ENCODE measurements at places on chromosomes 7 and 10. TPM values are rescaled to one million over a fixed set of nuclear protein-coding genes. Genes with fewer than 3 reads are reported as not detected.
A peak's percentile ranks its signal among the peaks of the same experiment; 100 is the strongest.

KAZALD1 gene
- not detected for total RNA-seq

PLEKHS1 gene
- 0.12 TPM for total RNA-seq

ANKRD7 gene
- total RNA-seq, result not detected

NPY4R gene
- not detected for total RNA-seq

DNA sequence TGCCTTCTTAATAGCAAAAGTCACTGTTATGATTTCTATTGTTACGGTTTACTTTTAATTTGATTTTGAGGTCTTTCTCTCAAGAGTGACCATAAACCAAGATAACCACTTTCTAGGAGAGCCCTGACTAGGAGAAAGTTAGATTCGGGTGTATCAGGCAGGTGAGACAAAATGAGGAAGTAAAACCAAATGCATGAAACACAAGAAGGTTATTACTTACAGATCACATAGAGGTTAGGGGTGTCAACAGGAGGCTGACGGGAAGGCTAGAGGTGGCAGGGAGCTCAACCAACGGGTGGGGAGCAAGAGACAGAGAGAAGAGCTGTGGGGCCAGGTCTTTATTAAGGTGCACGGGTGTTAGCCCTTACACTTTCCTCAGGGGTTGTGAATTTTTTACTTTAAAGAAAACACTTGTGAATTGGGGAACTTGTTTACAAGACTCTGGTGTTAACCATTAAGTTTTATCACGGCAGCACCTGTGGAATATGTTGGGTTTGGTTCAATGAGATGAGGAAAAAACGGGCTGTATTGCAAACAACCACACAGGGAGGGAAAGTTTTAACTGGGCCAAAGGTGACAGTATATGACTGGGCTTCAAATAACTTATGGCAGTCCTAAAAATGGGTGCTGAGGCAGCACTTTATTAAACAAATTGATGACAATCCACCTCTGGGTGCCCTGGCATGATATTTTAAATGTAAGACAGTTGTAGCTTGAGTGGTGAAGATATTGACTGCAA is 154.9 kb downstream of the SDHAF3 start:
- no peaks in the 10 kb centered on the region for H3K4me1 ChIP-seq
- no peaks in the 10 kb centered on the region for H3K36me3 ChIP-seq
- no peak overlapping the region for H3K4me3 ChIP-seq
- H3K27ac ChIP-seq, result no peak overlapping the region
- no peaks in the 10 kb centered on the region for H3K27me3 ChIP-seq
- DNase-seq, result no peak

DNA sequence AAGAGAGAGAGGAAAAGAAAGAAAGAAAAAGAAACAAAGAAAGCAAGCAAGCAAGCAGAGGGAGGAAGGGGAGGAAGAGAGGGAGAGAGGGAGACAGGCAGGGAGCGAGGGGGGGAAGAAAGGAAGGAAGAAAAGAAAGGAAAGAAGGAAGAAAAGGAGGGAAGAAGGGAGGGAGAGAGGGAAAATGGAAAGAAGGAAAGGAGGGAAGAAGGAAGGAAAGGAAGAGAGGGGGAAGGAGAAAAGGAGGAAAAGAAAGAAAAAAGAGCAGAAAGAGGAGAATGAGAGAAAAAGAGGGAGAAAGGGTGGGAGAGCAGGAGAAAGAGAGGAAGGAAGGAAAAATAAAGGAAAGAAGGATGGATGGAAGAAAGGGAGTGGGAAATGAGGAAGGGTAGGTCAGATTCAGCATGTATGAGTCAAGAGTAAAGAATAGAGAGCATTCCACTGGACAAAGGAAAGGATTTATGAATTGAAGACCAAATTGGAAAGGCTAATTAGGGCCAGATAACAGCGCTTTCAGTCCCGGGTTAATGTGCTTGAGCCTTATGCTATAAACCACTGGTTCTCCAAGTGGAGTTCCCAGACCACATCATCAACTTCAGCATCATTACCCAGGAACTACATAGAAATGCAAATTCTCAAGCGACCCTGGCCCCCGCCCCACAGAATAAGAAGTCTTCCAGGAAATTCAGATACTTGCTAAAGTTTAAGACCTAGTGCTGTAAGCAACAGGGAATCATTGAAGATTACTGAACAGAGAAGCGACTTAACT is 85.1 kb downstream of the C10orf90 start:
- peaks cover 3% of the 10 kb centered on the region for H3K27me3 ChIP-seq
- DNase-seq, result no peak
- H3K4me1 ChIP-seq, result no peaks in the 10 kb centered on the region
- no peaks in the 10 kb centered on the region for H3K36me3 ChIP-seq
- H3K27ac ChIP-seq, result no peak overlapping the region

GRCh38 chr7:6480323-6480660 is 32.5 kb upstream of the DAGLB start:
- DNase-seq, result no peak
- H3K4me3 ChIP-seq, result peak overlapping the region; percentile 2
- peaks cover 30% of the 10 kb centered on the region for H3K4me1 ChIP-seq
- no peaks in the 10 kb centered on the region for H3K27me3 ChIP-seq
- no peak overlapping the region for H3K27ac ChIP-seq

DNA sequence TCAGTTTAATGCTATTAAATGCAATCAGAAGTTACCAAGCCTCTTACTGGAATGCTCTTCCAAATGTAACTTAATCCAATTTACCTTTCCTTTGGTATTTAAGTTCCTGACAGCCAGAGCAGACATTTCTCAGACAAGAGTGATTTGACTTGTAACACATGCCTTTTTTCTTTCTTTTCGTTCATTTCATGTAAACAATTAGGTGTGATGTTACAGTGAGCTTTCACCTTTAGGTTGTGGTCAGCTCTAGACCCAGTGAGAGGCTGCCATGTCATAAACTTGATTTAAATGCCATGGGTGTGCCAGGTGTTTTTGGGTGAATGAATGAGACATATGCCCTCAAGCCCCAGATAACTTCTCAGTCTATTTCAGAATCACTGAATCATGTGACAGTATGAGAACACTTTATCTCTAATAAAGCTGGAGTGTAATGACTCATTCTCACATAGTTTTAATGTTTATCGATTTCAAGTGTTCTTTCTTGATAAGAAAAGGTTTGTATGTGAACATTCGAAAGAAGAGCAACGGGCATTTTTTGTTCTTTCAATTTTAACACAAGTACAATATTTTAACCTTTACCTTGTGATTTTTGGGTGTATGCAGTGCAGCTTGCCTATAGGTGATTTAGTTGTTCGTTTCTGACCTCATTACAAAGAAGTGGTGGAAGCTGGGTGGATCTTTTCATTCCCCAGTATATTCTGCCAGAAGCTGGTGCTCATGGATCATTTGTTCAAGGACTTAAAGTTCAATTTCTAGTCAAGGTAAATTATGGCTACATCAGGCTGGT is 61.5 kb downstream of the CHN2 start:
- H3K4me3 ChIP-seq, result no peak overlapping the region
- H3K36me3 ChIP-seq, result no peaks in the 10 kb centered on the region
- no peaks in the 10 kb centered on the region for H3K4me1 ChIP-seq
- H3K27ac ChIP-seq, result no peak overlapping the region
- no peaks in the 10 kb centered on the region for H3K27me3 ChIP-seq
- DNase-seq, result no peak

- peak overlapping the region; percentile 85 for H3K27ac ChIP-seq
- H3K27me3 ChIP-seq, result no peaks in the 10 kb centered on the region
- peaks cover 52% of the 10 kb centered on the region for H3K4me1 ChIP-seq
- DNase-seq, result no peak
- no peaks in the 10 kb centered on the region for H3K36me3 ChIP-seq
These were observed 348.1 kb downstream of the GATA3 start for GRCh38 chr10:8402576-8402975.

GRCh38 chr10:49144058-49144720 is 10.4 kb upstream of the FAM170B start:
- no peak overlapping the region for H3K4me3 ChIP-seq
- no peaks in the 10 kb centered on the region for H3K4me1 ChIP-seq
- DNase-seq, result no peak
- H3K27me3 ChIP-seq, result no peaks in the 10 kb centered on the region
- no peak overlapping the region for H3K27ac ChIP-seq

DNA sequence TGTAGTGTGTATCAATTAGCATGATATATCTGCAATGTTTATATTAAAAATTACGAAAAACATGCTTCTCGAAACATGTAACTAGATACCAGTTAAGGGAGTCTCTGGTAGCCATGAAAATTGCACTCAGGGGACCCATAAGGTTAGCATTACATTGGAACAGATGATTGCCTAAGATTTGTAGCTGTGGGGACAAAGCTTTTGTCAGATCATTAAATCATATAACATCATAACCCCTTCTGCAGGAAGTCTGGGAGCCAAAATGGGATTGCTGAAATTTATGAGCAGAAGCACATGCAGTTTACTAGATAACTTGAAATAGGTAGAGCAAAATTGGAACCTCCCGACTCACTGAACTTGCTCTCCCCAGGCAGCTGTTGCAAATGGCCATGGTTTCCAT is 235.0 kb upstream of the IGFBP3 start:
- H3K27me3 ChIP-seq, result no peaks in the 10 kb centered on the region
- H3K27ac ChIP-seq, result no peak overlapping the region

DNA sequence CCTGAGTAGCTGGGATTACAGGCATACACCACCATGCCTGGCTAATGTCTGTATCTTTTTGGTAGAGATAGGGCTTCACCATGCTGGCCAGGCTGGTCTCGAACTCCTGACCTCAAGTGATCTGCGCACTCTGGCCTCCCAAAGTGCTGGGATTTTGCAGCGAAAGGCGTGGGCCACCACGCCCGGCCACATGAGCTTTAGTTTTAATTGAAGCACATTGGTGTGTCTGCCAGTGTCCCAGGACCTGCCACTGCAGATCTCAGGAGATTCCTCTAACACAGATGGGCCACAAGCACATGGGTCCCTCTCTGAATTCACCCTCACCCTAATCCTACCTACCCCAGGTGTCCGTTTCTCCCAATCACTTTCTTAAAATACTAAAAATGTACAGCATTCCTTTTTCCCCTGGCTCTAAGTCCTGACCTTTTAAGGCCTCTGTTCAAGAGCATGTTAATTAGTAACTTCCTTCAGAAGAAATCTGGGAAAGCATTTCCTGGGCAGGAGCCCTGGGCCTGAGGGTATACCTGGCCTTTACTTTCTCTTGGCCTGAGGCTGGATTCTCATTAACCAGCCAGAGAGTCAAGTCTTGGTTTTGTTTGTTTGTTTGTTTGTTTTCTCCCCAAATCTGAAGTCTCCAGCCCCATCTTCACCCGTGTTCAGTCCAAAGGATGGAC is 82.6 kb downstream of the PRPF18 start:
- H3K36me3 ChIP-seq, result no peaks in the 10 kb centered on the region
- no peak overlapping the region for H3K27ac ChIP-seq
- no peak overlapping the region for H3K4me3 ChIP-seq
- H3K27me3 ChIP-seq, result no peaks in the 10 kb centered on the region
- H3K4me1 ChIP-seq, result no peaks in the 10 kb centered on the region

DNA sequence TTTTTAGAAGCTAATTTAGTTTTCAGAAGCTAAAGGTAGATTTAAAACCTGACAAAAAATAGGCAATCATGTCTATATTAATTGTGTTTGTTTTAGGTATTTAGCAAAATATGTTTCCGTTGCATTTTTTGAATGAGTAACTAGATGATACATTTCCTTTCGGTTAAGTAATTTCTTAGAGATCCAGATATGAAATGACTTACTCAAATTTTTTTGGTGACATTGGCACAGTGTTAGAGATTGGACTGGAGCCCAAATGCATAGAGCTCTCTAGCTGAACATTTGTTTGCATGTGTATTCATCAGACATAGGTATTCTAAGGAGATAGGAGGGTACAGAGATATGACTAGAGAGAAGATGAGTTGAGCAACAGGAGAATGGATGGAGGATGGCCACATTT is 1.9 kb downstream of the BUB3 start:
- H3K4me1 ChIP-seq, result peaks cover 72% of the 10 kb centered on the region
- peaks cover 31% of the 10 kb centered on the region for H3K36me3 ChIP-seq
- H3K4me3 ChIP-seq, result peak overlapping the region; percentile 90
- peaks cover 4% of the 10 kb centered on the region for H3K27me3 ChIP-seq

DNA sequence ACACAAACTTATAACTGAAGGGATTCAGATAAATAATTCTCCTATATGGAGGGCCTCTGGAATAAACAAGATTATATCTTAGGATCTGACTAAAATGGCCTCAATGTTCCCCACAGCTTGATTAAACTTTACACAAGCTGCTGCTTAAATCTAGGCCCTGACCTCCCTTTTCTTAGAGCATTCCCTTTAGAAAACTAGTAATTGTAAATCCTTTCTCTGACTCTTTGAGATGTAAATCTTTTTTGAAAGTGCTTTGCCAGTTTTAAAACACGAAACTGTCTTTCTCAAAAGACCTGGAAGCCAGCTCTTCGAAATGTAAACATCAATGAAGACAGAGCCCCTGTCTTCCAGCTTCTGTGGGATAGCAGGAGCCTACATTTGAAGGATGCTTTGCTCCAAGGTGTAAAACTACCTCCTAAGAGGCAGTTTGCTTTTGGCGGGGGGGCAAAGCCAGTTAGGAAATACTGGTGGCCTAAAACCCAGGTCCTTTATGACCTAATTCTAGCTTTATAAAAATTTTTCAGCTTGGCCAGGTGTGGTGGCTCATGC is 758.7 kb downstream of the CNTNAP2 start:
- H3K36me3 ChIP-seq, result no peaks in the 10 kb centered on the region
- no peaks in the 10 kb centered on the region for H3K27me3 ChIP-seq
- no peak overlapping the region for H3K4me3 ChIP-seq
- no peaks in the 10 kb centered on the region for H3K4me1 ChIP-seq

- DNase-seq, result no peak
- no peaks in the 10 kb centered on the region for H3K36me3 ChIP-seq
- H3K4me3 ChIP-seq, result no peak overlapping the region
- no peaks in the 10 kb centered on the region for H3K27me3 ChIP-seq
- H3K4me1 ChIP-seq, result no peaks in the 10 kb centered on the region
These were observed 8.4 kb downstream of the FOXL3 start for GRCh38 chr7:298375-298702.

GRCh38 chr7:18320971-18321567 is 174.5 kb upstream of the HDAC9 start:
- H3K27me3 ChIP-seq, result peaks cover 2% of the 10 kb centered on the region
- DNase-seq, result no peak
- no peak overlapping the region for H3K4me3 ChIP-seq
- H3K27ac ChIP-seq, result no peak overlapping the region

GRCh38 chr7:118288098-118288497 is 63.6 kb downstream of the ANKRD7 start:
- peak overlapping the region; percentile 48 for H3K4me3 ChIP-seq
- peaks cover 7% of the 10 kb centered on the region for H3K4me1 ChIP-seq
- H3K27ac ChIP-seq, result no peak overlapping the region
- no peaks in the 10 kb centered on the region for H3K27me3 ChIP-seq
- H3K36me3 ChIP-seq, result no peaks in the 10 kb centered on the region

- H3K27me3 ChIP-seq, result no peaks in the 10 kb centered on the region
- H3K4me3 ChIP-seq, result no peak overlapping the region
- H3K4me1 ChIP-seq, result no peaks in the 10 kb centered on the region
- H3K36me3 ChIP-seq, result no peaks in the 10 kb centered on the region
These were observed 456.7 kb downstream of the LRMDA start for GRCh38 chr10:75887992-75888680.
